ENCODE measurements at places on chromosomes 2 and 18. TPM values are rescaled to one million over a fixed set of nuclear protein-coding genes. Genes with fewer than 3 reads are reported as not detected.

Gene DCC
- total RNA-seq: not detected

Gene KIAA2012
- not detected for total RNA-seq

GRCh38 chr2:8369522-8369921 is 312.3 kb upstream of the ID2 start:
- DNase-seq: no peak

DNA sequence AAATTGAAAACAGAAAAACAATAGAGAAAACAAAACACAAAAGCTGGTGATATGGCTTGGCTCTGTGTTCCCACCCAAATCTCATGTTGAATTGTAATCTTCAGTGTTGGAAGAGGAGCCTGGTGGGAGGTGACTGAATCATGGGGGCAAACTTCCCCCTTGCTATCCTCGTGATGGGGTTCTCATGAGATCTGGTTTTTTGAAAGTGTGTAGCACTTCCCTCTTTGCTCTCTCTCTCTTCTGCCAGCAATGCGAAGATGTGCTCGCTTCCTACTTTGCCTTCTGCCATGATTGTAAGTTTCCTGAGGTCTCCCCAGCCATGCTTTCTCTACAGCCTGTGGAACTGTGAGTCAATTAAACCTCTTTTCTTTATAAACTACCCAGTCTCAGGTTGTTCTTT is 112.3 kb upstream of the UXS1 start:
- no peak for DNase-seq

- DNase-seq: no peak
Measured at GRCh38 chr2:160375037-160375436, 118.6 kb downstream of the RBMS1 start.
